ENCODE measurements at places on chromosomes 2 and 18. TPM values are rescaled to one million over a fixed set of nuclear protein-coding genes. Genes with fewer than 3 reads are reported as not detected.
A peak's percentile ranks its signal among the peaks of the same experiment; 100 is the strongest.

GRCh38 chr18:30450927-30451326 lies 591.6 kb downstream of the DSC3 start:
- H3K4me3 ChIP-seq, result no peak overlapping the region
- no peak for DNase-seq
- H3K27me3 ChIP-seq, result no peaks in the 10 kb centered on the region
- no peak overlapping the region for H3K27ac ChIP-seq
- no peaks in the 10 kb centered on the region for H3K4me1 ChIP-seq
- no peaks in the 10 kb centered on the region for H3K36me3 ChIP-seq

KIF1A gene
- total RNA-seq, result 2.0 TPM

DNA sequence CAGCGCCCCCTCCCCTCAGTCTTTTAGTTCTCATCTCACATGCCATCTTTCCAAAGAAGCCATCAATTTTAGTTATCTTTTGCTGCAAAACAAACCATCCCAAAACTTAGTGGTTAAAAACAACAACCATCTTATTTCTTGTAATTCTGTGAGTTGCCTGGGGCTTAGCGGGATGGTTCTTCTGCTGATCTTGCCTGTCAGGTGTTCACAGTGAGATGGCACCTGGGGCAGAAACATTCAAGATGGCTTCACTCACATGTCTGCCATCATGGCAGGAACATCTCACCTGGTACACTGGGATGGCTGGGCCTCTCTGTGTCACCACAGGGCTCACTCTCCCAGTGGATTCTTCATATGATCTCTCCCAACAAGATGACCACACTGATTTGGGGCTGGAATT lies 144.5 kb upstream of the MSH6 start:
- no peaks in the 10 kb centered on the region for H3K4me1 ChIP-seq
- no peaks in the 10 kb centered on the region for H3K36me3 ChIP-seq
- no peak overlapping the region for H3K4me3 ChIP-seq
- H3K27ac ChIP-seq, result no peak overlapping the region
- no peak for DNase-seq
- H3K27me3 ChIP-seq, result peaks cover 11% of the 10 kb centered on the region

DNA sequence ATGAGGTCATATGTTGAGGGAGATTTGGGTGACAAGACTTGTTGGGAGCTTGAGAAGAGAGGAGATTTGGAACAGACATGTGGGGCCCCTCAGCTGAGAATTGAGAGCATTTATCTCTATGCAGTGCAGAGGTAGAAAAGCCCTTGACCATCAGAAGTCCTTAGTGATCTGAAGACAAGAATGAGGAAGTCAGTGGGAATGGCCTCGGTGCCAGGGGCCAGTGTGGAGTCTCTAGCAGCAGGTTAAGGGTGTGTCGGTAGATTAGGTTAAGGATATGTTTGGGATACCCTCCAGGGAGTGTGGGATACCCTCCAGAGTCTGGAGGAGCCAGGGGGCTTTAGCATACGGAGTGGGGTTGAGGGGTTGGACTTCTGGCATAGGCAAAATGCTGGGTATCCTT lies 41.6 kb downstream of the FBXO48 start:
- no peak overlapping the region for H3K4me3 ChIP-seq
- DNase-seq, result no peak
- H3K4me1 ChIP-seq, result peaks cover 10% of the 10 kb centered on the region

ZNF892 gene
- total RNA-seq, result 4.0 TPM

SERPINB10 gene
- total RNA-seq, result not detected

- DNase-seq, result no peak
- H3K27me3 ChIP-seq, result peaks cover 4% of the 10 kb centered on the region
- no peaks in the 10 kb centered on the region for H3K4me1 ChIP-seq
- H3K36me3 ChIP-seq, result no peaks in the 10 kb centered on the region
- H3K27ac ChIP-seq, result no peak overlapping the region
- no peak overlapping the region for H3K4me3 ChIP-seq
These were observed 394.5 kb downstream of the DLGAP1 start for GRCh38 chr18:4060427-4061281.

GRCh38 chr18:3675994-3676393 lies 226.0 kb downstream of the TGIF1 start:
- DNase-seq, result no peak
- H3K27me3 ChIP-seq, result no peaks in the 10 kb centered on the region
- H3K27ac ChIP-seq, result no peak overlapping the region
- H3K36me3 ChIP-seq, result no peaks in the 10 kb centered on the region

- no peak for DNase-seq
- no peak overlapping the region for H3K4me3 ChIP-seq
- no peaks in the 10 kb centered on the region for H3K27me3 ChIP-seq
- no peaks in the 10 kb centered on the region for H3K4me1 ChIP-seq
- H3K27ac ChIP-seq, result no peak overlapping the region
- H3K36me3 ChIP-seq, result no peaks in the 10 kb centered on the region
These were observed 8.7 kb upstream of the COL5A2 start for GRCh38 chr2:189188115-189188805.

DNA sequence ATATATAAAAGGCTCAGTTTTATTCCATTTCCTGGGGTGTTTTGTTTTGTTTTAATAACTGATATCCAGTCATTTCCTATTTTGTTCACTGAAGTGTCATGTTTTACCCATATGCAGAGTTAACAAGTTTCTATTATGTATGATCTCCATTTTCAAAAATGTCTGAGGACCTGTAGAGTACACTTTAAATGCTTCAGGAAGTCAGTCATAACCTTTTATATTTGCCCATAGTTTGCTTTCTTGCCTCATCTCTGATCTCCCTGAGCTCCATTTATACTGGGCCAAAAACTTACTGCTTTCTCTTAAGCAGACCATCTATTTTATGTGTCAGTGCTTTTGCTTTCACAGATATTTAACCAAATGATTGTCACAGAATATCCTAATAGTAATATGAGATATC lies 278.7 kb downstream of the MBD5 start:
- DNase-seq, result no peak
- H3K4me1 ChIP-seq, result peaks cover 5% of the 10 kb centered on the region
- H3K4me3 ChIP-seq, result no peak overlapping the region
- H3K27ac ChIP-seq, result no peak overlapping the region
- no peaks in the 10 kb centered on the region for H3K27me3 ChIP-seq
- H3K36me3 ChIP-seq, result no peaks in the 10 kb centered on the region

DNA sequence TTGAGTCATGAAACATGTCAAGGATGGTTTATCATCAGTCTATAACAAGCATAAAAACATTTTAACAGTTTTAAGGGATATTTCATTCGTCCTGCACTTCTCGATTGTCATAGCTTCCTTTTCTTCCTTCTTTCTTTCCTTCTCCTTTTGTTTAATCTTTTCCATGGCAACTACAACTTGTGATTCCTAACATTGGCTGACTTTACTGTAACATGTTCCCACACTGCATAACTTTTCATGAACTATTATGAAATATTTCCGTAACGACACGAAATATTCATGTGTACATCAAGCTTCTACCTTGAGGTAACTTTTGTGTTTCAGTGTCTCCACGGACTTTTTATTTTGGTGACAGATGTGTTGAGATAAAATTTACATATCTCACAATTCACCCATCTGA lies 134.4 kb downstream of the ACTR3 start:
- H3K27ac ChIP-seq, result no peak overlapping the region
- H3K27me3 ChIP-seq, result peaks cover 10% of the 10 kb centered on the region
- H3K4me1 ChIP-seq, result no peaks in the 10 kb centered on the region

DNA sequence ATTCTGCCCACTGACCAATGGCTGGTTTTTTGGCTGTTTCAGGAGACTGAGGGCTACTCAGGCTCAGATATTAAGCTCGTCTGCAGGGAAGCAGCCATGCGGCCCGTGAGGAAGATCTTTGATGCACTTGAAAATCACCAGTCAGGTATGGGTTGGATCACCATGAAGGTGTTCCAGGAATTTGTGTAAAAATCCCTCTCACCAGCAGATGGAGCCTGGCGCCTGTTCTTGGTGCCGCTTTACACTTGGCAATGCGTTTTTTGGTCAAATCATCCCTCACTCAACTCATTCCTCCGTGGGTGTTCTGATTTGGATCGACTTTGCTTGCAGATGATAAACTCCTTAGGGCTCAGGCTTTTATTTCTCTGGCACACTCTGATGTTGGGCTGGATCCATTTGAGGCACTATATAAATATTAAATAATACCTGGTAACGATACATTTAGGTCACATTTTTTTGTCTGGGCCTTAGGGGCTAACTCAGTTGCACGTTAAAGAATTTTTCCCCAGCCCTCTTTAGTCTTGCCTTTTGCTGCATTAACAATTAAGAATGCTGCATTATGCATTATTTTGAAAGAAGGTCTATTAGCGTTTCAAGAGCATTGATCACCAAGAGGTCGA lies 50.0 kb downstream of the HDHD2 start:
- peaks cover 5% of the 10 kb centered on the region for H3K36me3 ChIP-seq
- no peak overlapping the region for H3K27ac ChIP-seq
- H3K4me3 ChIP-seq, result no peak overlapping the region
- H3K4me1 ChIP-seq, result peaks cover 6% of the 10 kb centered on the region
- DNase-seq, result peak; percentile 16

DNA sequence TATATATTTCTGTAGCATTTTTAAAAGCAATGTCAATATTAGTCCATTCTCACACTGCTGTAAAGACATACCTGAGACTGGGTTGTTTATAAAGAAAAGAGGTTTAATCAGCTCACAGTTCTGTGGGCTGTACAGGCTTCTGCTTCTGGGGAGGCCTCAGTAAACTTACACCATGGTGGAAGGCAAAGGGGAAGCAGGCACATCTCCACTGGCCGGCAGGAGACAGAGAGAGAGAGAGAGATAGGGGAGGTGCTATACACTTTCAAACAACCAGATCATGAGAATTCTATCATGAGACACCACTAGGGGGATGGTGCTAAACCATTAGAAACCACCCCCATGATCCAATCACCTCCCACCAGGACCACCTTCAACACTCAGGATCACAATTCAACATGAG lies 43.1 kb downstream of the CHMP3 start:
- no peak for DNase-seq
- H3K27me3 ChIP-seq, result no peaks in the 10 kb centered on the region
- no peak overlapping the region for H3K27ac ChIP-seq
- H3K36me3 ChIP-seq, result peaks cover 11% of the 10 kb centered on the region

DNA sequence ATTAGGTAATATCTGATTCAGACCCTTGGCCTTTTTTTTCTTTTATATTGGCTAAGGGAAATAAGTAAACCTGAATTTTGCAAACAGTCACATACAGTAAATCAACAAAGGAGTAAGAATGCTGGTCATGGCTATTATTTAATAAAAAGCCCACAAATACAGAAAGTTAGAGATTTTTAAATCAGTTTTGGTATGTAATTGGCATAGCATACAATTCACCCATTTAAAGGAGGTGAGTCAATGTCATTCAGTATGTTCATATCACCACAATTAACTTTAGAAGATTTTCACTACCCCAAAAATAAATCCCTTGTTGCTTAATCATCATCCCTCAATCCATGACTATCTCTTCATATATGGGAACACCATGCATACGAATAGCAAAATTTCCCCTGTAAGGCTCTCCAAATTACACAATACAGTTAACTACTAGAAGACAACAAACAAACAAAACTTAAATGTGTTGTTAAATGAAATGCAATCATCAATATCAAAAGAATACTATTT lies 45.9 kb upstream of the NYAP2 start:
- no peak overlapping the region for H3K27ac ChIP-seq
- no peak for DNase-seq
- no peak overlapping the region for H3K4me3 ChIP-seq
- no peaks in the 10 kb centered on the region for H3K36me3 ChIP-seq

EVX2 gene
- not detected for total RNA-seq

GRCh38 chr2:65204461-65205210 lies 23.0 kb upstream of the ACTR2 start:
- DNase-seq, result no peak
- H3K36me3 ChIP-seq, result peaks cover 4% of the 10 kb centered on the region
- H3K27ac ChIP-seq, result no peak overlapping the region
- H3K27me3 ChIP-seq, result no peaks in the 10 kb centered on the region

NAT8 gene
- total RNA-seq, result not detected

DNA sequence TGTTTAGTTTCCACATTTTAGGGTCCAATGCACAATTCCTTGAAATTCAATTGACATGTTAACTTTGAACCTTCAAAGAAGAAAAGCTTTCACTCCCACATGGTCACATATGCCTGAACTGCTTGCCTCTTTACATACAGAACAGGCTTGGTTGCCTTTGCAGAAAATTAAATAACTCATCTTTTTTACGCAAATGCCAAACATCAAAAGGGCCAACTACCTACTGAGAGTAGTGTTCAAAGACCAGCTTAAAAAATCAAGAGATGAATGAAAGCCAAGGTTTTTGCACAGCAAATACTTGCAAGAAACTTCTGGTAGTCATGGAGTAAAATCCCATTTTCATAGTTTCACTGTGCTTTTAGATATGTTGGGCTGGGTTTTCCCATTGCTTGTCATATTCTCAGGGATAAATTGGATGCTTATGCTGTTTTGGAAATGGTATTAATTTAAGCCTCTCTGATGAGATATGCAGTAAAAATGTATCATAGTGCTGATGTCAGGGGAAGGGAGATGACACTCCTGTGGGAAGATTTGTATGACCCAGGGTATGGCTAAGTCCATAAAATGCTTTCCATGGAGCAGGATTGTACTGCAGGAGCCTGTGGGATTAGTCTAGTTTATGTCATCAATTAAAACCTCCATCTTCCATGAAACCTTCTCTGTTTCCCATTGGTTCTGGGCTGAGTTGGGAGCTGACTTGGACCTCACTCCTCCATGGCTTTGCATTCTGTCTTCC lies 60.6 kb upstream of the DARS1 start:
- H3K4me3 ChIP-seq, result no peak overlapping the region
- H3K4me1 ChIP-seq, result no peaks in the 10 kb centered on the region
- H3K27ac ChIP-seq, result no peak overlapping the region
- no peaks in the 10 kb centered on the region for H3K27me3 ChIP-seq

UGT1A7 gene
- total RNA-seq, result not detected

CAPN14 gene
- total RNA-seq, result 0.27 TPM

DUSP19 gene
- 11.4 TPM for total RNA-seq

MAP3K19 gene
- not detected for total RNA-seq

SF3B1 gene
- 143 TPM for total RNA-seq

DTNA gene
- total RNA-seq, result 167 TPM

- peaks cover 4% of the 10 kb centered on the region for H3K4me1 ChIP-seq
- no peak overlapping the region for H3K4me3 ChIP-seq
- H3K36me3 ChIP-seq, result no peaks in the 10 kb centered on the region
- H3K27ac ChIP-seq, result no peak overlapping the region
These were observed 157.0 kb upstream of the NDUFV2 start for GRCh38 chr18:8945514-8945913.

ARHGAP15 gene
- total RNA-seq, result 7.0 TPM

DNA sequence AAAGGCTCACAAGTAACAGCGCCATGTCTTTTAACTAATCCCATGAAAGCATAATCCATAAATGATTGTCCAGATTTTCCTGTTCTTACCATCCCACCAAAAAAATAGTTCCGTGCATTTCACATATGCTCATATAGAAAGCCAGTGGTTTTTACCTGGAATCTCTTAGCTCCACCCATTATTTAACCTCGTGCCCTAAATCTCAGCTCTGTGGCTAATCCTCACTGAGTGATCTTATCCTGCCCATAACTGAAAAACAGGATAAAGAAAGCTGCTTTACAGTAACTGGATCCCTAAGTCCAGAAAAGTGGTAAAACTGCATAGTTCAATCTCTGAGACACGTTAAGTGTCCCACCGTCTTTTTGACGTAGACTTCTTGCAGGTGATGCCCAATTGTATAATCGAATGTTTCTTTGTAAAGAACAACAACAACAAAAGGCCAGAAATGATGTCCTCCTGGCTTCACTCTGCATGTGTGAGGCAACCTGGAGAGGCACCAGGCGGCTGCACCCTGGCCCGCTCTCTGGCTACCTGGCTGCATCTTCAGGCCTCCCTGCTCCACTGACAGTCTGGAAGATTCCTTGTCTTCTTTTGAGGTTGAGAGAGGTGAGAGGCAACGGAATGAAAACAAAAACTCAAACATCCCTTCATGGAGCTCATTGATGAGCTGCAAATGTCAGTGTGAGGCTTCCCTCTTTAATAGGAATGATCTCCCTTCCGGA lies 38.6 kb downstream of the FEZ2 start:
- H3K4me1 ChIP-seq, result peaks cover 24% of the 10 kb centered on the region
- H3K36me3 ChIP-seq, result peaks cover 25% of the 10 kb centered on the region
- no peaks in the 10 kb centered on the region for H3K27me3 ChIP-seq
- H3K27ac ChIP-seq, result no peak overlapping the region
